ENCODE measurements at places on chromosomes 4 and X.

DNA sequence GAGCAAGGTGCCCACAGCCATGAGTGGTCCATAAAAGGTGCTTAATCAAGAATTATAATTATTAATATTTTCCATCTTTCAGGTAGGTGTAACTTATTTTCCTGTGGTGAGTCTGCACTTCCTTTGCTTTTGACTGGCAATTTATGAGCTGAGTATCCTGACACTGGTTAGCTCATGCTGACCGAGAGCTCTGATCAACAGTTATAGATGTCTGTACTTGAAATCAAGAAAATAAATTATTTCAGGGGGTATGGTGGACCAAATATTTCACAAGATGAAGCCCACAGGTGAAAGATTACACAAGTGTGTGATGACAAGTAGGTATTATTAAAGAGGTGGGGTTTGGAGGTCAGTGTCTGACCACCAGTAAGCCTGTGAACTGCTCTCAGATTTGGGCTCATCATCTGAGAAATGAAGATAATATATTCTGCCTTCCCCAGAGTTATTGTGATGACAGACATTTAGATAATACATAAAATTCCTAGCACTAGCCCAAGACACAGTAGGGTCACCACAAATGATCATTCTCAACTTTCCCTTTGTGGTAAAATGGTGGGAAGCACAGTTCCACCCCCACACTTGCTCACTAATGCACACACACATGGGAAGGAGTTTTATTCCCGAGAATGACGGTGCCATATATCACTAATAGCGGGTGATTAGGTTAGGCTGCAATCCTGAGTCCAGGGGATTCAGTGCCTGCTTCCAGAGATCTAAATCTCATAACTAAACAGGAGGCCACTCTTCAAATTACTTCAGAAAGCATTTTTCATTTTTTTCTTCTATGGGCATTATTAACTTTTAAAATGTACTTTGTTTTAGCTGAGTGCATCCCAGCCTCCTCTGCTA, 34.0 kb upstream of the PACRGL start:
- DNase-seq = no peak

DNA sequence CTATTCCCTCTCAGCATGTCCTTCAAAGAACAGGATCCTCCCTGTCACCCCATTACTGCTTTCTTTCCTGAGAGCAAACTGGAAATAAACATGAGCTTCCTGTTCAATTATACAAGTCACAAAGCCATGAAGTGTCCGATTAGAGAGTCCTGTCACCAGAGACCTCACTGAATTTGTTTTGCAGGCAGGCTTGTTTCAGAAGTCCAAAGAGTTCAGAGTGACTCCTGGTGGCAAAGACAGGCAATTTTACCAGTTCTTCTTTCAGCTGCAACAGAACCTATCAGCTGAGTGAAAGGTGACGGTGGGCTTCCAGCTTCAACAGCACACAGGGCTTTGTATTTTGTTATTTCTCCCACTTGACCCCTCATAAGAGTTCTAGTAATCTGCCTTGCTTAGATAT, 6.4 kb downstream of the ELK1 start:
- no peak for DNase-seq

GRCh38 chrX:13638826-13639225, 14.1 kb upstream of the TCEANC start:
- DNase-seq = no peak

DNA sequence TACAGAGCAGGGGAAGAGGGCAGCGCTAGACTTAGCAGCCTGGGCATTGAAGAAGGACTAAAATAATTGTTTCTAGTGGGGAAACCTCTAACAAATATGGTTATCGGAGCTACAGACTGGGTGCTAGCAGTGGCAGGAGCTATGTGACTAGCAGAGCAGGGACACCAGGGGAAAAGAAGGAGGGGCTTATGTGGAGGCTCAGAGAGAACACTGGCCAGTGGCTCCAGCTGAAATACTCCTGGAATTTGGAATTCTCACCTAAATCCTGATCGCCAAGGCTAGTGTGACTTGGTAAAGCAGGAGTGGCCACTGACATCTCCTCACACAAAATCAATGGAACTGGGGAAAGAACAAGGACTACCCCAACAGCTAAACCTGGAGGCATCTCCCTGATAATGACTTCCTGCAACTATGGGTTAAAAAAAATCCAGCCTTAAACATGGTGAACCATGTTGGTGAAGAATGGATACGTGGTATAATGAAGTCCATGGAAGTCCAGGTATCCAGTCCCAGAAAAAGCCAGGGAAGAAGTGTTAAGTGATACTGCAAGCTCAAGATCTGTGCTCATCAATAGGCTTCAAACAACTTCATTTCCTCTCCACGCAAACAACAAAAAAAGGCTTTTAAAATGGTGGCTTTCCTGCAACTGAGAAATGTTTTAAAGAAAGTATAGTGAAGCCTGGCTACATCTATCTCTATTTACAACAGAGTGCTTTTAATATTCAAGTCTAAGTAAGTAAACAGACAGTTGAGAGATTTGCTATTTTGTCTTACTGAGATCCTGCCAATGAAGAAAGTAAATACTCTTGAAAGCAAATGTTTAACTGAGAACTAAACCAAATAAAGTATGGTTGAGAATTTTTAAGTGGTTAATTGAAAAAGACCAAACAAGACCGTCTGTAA, 1.8 kb downstream of the TAPT1 start:
- no peak for DNase-seq

- no peak for DNase-seq
Observed at GRCh38 chr4:30952526-30953219, 232.5 kb downstream of the PCDH7 start.

DNA sequence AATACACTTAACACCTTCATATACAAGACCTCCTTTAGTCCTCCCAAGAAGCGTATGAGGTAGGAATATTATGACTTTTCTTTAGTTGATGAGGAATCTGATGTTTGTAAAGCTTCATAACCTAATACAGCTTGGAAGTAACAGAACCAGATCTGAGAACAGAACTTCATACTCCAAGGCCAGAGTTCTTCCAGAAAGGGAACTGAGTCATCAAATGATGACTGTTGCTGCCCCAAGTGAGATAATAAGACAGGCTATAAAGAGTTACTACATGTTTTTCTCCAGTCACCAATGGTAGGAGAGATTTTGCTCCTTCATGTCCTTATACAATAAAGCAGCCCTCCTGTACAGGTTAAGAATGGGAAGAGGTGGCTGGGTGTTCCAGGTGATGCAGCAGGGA, 74.3 kb upstream of the ANXA3 start:
- DNase-seq = no peak

GRCh38 chrX:37684426-37684825, 1.2 kb upstream of the XK start:
- DNase-seq = no peak

DNA sequence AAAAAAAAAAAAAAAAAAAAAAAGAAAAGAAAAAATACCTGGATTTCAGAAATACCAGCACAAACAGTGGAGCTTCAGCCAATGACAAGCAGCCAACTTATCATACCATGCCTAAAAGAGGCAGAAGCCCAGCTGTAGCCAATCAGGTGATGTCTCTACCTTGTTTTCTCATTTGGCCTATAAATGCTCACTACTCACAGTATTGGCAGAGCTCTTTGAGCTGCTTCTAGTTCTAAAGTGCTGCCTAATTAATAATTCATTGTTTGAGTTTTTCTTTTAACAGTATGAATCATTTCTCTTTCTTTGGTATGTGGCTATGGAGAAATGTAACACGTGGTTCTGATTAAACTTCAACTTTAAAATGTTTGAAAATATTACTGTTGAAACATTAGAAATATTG, 188.8 kb upstream of the TECRL start:
- no peak for DNase-seq

- DNase-seq = no peak
Observed at GRCh38 chr4:38387348-38387747, 276.7 kb upstream of the KLF3 start.

DNA sequence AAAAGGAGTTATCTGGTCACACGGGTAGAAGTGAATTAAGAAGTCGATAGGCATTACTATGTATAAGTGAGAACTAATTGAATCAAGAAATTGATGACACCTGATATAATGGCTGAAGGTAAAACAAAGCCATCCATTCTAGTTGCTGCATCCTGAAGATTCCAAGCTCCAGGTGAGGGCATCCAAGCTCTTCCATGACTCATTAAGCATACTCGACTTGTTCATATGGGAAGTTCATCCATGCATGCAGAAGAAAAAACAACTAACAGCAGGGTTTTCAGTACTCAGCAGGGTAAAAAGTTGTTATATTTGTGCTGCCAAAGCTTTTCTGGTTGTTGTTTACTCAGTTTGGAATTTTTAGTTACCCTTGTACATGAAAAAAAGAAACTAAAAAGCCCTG, 508.0 kb upstream of the CXorf51A start:
- DNase-seq = no peak

DNA sequence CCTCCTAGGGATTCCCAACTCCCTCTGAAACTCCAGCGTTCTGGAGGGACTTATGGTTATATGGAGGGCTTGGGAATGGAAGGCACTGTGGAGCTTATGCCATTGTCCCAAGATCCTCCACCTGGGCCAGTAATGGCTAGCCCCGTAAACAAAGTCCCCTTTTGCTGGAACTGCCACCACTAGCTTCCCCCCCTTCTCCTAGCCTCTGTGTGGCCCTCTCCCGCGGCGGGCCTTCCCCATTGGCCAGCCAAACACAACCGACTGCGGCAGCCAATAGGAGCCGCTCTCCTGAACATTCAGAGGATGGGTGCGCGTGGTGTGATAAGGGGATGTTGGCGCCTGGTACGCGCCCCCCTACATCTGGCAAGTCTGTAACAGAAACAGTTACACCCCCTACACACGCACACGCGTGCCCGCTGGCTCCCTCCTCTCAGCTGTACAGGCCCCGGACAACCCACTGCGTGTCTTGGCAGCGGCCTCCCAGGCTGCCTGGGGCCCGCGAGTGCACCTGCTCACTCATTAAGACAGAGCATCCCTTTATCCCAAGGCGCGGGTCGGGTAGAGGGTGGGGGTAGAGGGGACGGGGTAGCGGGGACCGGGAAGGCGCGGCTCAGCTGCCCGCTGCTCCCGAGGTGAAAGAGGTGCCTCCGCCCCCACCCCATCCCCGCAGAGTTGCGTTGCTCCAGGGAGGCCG, 863 bp upstream of the RAB33A start:
- DNase-seq = peak; percentile 35

- DNase-seq = no peak
Observed at GRCh38 chr4:177680308-177680707, 238.1 kb upstream of the AGA start.

- peak; percentile 48 for DNase-seq
Observed at GRCh38 chrX:131841496-131842437, 181.3 kb upstream of the STK26 start.

DNA sequence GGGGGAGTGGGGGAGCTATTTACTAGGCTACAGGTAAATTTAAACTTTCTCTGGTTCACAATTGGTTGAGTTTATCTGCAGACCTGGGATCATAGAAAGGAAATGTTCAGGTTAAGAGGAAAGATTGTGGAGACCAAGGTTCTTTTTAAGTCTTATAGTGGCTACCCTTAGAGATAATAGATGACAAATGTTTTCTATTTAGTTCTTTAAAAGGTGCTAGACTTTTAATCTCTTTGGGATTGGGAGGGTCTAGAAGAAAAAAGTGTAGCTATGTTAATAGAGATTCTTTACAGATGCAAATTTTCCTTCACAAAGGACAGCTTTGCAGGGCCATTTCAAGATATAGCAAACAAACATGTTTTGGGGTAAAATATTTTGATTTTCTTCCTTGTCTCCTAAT, 76.0 kb downstream of the TEX13C start:
- DNase-seq = no peak

DNA sequence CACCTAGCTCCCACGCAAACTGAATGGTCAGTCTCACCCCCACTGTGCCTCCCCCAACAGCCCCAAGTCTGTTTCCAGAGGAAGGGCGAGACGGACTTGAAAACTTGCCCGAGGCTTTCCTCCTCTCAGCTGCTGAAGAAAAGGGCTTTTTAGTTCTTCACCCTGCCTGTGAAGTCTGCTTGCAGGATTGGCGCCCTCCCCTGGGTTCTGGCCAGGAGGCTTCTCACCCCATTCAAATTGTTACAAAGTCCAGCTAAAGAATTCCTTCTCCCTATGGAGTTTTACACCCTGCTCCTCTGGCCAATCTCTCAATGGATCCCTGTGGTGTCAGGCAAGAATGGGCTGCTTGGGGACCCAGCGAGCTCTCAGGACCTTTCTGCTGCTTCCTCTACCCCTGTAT, 241.0 kb downstream of the AFF2 start:
- DNase-seq = peak; percentile 23

DNA sequence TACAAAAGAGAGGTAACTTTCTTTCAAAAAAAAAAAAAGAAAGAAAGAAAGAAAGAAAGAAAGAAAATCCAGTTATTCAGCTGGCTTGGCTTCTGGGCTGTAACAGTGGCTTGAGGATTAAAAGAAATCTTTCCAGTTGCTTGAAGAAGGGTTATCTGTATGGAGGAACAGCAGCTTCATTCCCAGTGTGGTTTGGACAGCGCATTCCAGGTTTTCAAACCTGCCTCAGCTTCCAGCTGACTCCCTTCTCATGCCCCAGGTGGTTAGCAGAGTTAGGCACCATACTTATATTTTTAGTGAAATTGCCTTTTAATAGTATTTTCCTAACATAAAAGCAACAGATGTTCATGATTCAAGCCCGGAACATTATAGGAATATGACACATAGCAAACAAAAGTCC, 48.6 kb downstream of the TMEM164 start:
- DNase-seq = no peak

- DNase-seq = no peak
Observed at GRCh38 chr4:173731257-173731656, 201.2 kb upstream of the HAND2 start.

DNA sequence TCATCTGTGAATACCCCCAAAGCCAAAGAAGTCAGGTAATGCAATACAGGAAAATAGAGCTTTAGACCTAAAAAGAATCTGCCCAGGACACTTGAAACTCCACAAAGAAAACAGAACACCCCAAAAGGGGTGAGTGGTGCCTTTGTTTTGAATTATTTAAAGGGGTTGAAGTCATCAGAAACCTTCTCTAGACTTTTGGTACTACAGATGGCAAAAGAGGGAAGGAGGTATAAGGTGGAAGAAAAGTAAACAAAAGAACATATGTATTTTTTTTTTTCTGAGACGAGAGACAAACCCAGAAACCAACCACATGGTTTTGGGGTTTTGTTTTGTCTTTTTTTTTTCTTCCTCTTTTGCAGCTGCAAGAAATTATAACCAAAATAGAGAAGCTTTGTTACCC, 1477.8 kb downstream of the C4orf33 start:
- no peak for DNase-seq

DNA sequence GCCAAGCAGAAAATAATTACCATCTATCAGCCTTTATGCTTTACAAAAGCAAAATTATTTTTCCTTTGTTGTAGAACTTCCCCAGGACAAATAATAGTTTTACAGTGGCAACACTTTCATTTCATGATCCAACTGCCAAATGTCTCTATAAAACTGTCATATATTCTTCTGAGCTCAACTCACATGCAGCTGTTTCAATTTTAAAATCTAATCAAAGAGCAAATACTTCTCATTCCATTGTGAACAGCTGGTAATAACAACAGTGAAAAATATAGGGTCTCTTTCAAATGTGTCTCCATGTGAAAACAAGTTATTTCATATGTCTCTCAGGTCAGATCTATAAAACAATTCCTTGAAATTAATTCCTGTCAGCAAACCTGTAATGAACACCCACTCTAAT, 270.6 kb upstream of the SLC7A11 start:
- DNase-seq = no peak

GRCh38 chrX:40484408-40485091, 96.2 kb upstream of the ATP6AP2 start:
- DNase-seq = no peak
